ENCODE measurements at places on chromosomes 1 and 21.
A peak's percentile ranks its signal among the peaks of the same experiment; 100 is the strongest.

- DNase-seq, result no peak
These were observed 1043.1 kb downstream of the ADGRL2 start for GRCh38 chr1:82843876-82844275.

GRCh38 chr1:12296623-12297022 lies 66.8 kb downstream of the VPS13D start:
- no peak for DNase-seq

GRCh38 chr21:14259747-14260146 lies 43.8 kb downstream of the RBM11 start:
- peak; percentile 72 for DNase-seq

DNA sequence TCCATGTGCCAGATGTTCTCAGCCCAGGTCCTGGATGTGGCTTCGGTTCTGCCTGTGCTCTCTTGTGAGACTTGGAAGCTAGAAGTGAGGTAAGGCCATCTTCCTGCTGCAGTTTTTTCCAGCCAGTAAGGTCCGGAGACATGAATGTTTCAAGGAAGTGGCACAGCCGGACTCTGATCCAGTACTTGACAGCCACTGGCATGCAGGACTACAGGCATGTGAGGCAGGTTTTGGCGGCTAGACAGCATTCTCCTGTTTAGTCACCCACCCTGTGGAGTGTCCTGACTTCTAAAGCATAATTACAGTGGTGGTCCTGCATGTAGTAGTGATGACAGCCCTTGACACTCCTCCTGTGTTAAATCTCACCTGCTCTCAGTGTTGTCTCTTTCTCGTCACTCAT lies 72.3 kb downstream of the TNFSF4 start:
- no peak for DNase-seq
